Occipital lobe (tissue), 3 donors: ENCODE measurements at places on chromosomes 7 and 10. TPM values are rescaled to one million over a fixed set of nuclear protein-coding genes. Genes with fewer than 3 reads are reported as not detected.

Gene PTN
- 182 TPM for total RNA-seq

Gene PCLO
- total RNA-seq, result 48.5 TPM

Gene LRMDA
- total RNA-seq, result 0.62 TPM

Gene ADCYAP1R1
- 53.0 TPM for total RNA-seq

Gene PMS2
- total RNA-seq, result 28.7 TPM

DNA sequence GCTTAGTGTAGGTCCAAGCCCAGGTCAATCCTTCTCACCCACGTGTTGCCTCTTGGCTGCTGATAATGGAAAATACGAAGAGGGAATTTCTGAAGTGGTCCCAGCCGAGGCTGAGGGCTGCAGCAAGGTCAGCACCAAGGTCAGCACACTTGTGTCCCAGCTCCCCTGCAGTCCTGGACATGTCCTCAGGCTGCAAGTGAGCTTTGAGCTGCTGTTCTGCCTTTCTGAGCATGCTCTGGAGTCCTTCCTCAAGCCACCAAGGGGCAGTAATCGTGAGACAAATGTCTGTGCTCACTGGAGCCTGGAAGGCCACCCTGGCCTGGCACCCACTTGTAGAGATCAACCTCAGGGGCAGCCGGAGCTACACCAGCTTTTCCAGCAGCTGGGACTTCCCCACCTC, 28.3 kb downstream of the DRGX start:
- DNase-seq, result no peak

DNA sequence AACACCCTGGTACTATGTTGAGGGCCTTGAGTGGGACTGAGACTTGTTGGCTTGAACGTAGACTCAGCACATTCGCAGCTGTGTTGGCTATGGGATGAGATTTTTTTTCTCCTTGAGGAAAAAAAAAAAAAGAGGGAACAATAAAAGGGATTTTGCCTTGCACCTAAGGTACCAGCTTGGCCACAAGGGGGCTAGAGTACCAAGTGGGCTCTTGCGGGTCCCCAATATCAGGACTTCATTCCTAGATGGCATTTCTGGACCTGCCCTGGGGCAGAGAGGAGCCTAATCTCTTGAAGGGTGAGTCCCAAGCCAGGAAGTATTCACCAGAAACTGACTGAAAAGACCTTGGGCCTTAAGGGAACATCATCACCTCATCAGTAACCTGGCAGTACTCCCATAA, 1083.6 kb upstream of the PHF14 start:
- no peak for DNase-seq

DNA sequence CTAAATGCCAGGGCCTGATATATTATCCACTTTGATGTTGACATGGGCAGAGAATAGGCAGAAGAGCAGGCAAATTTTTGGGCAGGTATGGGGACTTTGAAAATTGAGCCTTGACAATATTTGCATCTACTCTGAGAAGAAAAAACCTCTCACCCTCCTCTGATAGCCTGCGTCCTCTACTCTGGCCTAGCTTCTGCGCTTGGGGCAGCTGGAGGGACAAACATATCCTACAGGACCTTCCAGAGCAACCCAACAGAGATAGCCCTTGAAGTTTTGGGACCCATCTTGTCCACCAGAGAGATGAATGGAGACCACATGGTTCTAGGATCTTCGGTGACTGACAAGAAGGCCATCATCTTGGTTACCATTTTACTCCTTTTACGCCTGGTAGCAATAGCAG, at the start of gene TAS2R60:
Gene TAS2R60 (plus strand): TSS at position 301 of the 400 bp plus-strand sequence. CDS start 0 bp downstream, at position 301.
- DNase-seq, result no peak

DNA sequence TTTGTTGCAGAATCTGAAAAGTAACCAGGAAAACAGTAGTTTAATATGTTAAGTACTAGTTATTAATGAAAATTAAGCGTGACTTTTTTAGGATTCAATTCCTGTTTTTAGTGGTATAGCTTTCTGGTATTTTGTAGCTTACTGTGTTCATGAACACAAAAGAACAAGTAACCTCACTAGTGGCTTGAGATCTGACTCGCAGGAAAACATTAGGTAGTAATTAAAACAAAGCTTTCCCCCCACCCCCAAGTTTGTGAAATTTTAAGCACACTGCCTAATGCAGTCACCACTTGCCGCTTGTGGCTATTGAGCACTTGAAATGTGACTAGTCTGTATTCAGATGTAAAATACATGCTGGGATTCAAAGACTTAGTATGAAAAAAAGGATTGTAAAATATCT, 102.5 kb upstream of the RPA3 start:
- DNase-seq, result no peak

DNA sequence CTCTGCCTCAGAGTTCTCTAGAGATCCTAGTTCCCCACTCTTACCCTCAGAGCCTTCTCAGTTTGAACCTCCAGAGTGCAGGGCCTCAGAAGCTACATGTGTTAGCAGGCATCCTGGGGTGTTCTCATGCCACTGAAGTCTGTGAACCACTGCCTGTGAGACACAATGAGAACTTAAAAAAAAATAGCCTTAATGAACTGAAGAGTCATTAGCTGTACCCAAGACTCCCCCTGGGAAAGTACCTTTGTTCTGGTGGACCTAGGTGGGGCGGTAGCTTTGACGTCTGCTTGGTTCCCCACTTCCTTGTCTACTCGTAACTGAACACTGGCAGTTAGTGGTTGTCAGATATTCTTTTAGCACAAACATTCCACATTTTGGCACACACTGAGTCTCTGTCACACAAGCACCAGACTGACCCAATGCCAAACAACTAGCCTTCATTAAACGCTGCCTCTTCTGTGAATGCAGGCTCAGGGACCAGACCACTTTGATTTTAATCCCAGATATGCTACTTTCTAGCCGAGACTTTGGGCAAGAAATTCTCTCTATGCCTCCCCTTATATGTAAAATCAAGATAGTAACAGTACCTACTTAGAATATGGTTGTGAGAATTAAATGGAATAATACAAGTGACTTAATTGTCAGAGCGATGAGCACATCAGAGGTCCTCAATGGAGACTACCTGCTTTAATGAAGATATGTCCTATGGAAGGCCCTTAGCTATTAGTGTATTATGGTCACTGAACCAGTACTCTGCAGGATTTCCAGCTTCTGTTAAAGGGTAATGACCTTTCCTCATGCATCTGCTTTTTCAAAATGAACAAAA, 75.3 kb upstream of the CC2D2B start:
- no peak for DNase-seq

DNA sequence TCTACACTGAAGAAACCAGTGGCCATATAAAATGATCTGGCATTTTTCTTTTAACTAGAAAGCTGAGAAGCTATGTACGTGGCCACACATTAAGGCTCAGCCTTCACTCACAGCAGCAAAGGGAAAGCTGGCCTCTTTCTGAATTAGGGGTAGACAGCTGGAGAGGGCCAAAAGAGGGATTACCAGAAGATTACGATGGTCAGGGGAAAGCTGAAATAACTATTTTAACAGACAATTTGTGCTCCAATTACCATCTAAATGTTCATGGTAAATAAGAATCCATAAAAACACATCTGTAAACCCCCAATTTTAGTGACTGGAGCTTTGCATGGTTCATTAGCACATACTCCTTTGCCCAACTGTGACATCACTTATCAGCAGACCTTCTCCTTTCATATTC, 314.3 kb downstream of the HPSE2 start:
- DNase-seq, result no peak

DNA sequence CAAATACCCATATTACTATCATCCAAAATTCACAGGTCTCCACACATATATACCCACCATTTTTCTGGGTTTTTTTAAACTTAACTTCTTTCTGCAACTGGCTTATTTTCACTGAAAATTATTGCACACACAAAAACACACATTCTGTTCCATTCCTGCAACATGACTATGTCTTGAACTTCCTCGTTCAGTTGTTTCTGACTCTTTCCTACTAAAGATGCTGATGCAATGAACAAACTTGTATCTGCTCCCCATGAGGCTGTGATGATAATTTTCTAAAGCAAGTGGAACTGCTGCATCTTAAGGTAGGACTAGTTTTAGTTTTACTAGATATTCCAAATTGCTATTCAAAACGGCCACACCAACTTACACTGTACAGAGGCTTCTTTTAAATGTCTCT, 77.7 kb downstream of the OSBPL3 start:
- DNase-seq, result no peak

DNA sequence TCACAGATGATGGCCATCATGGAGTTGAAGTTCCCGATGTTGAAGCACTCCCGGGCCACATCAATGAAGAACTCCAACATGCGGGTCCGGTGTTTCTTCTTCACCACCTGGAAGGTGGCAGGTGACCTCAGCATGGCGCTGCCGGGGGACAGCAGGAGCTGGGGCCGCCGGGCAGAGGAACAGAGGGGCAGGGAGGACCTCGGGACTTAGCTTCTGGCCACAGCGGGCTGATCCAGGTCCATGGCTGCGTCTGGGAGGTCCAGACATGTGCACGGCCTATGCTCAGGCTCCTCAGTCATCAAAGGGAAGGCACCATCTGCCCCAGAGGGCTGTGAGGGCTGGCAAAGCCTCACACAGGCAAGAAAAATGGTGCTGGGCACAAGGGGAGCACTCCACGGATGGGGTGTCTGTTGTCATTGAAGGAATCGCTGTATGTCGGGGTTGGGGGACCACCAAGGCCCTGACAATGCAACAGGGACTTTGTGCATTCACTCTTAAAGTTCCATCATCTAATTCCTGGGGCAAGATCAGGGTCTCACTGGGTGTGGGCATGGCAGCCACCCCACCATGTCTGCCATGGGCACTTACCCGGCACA, 60.9 kb downstream of the CSGALNACT2 start:
- DNase-seq, result no peak

DNA sequence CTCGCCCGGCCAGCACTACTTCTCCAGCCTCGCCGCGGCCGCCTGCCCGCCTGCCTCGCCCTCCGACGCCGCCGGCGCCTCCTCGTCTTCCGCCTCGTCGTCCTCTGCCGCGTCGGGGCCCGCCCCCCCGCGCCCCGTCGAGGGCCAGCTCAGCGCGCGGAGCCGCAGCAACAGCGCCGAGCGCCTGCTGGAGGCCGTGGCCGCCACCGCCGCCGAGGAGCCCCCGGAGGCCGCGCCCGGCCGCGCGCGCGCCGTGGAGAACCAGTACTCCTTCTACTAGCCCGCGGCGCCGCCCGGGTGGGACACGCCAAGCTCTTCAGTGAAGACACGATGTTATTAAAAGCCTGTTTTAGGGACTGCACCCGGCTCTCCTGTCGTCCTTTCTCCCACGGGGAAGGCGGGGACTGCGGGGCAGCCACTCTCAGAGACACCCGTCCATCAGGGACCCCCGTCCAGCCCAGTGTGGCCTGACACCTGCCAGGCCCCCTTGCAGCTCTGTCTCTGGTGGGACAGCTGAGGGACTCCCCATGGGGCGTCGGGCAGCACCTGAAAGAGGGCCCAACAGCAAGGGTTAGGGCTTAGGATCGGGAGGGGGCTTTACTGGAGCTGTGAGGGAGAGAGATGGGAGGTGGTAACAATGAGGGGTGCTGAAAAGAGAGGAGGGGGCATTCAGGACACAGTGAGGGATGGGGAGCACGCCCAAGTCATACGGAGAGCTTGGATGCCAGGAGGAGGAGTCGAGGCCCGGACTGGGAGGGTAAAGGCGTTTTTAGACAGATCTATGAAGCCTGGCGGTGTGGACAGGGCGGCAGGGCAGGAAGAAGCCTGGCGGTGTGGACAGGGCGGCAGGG, 34.7 kb downstream of the SPDYE6 start:
- no peak for DNase-seq
